Neural crest cell (in vitro differentiated cells): ENCODE measurements at places on chromosomes 13 and 19. TPM values are rescaled to one million over a fixed set of nuclear protein-coding genes. Genes with fewer than 3 reads are reported as not detected.
A peak's percentile ranks its signal among the peaks of the same experiment; 100 is the strongest.

DNA sequence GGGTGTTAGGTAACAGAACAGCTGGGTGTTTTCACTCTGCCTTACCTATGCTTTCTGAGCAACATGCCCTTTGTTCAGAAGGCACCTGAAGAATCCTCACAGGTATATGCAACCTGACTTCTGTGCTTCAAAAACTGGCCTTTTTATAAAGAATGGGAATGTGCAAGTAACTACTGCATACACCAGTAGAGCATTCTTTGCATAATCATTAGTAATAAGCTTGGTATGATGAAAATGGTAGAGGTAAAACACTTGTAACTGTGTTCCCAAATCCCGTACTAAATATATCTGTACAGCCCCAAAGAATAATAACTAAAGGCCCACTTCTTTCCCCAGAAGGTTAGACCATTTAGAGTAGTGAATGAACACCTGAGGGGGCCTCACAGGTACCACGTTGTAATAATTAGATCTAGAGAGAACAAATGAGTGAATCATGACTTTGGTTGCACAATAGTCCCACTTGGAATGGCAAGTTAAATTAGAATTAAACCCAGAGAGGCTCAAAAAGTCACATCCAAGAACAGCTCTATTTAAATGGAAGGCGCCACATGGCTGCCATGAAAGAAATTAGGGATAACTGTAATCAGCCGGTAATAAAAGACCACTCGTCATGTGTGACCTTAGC is 413.9 kb downstream of the KLF12 start:
- no peaks in the 10 kb centered on the region for H3K4me1 ChIP-seq
- H3K27me3 ChIP-seq = no peaks in the 10 kb centered on the region
- peaks cover 3% of the 10 kb centered on the region for H3K36me3 ChIP-seq

- no peak overlapping the region for H3K27ac ChIP-seq
- no peak for DNase-seq
- no peak overlapping the region for H3K4me3 ChIP-seq
- no peaks in the 10 kb centered on the region for H3K4me1 ChIP-seq
- no peaks in the 10 kb centered on the region for H3K27me3 ChIP-seq
These were observed 46.5 kb downstream of the DNAJC3 start for GRCh38 chr13:95723438-95723837.

GRCh38 chr19:46784262-46785053 is 3.9 kb downstream of the SLC1A5 start:
- peak overlapping the region; percentile 99 for H3K4me3 ChIP-seq
- peak; percentile 51 for DNase-seq
- H3K36me3 ChIP-seq = peaks cover 13% of the 10 kb centered on the region
- peaks cover 49% of the 10 kb centered on the region for H3K4me1 ChIP-seq
- H3K27ac ChIP-seq = peak overlapping the region; percentile 97
- H3K27me3 ChIP-seq = peaks cover 3% of the 10 kb centered on the region

GRCh38 chr13:48194379-48194754 is 38.6 kb upstream of the ITM2B start:
- no peak for DNase-seq
- no peaks in the 10 kb centered on the region for H3K4me1 ChIP-seq
- H3K4me3 ChIP-seq = no peak overlapping the region
- no peak overlapping the region for H3K27ac ChIP-seq
- no peaks in the 10 kb centered on the region for H3K36me3 ChIP-seq

- no peaks in the 10 kb centered on the region for H3K27me3 ChIP-seq
- H3K4me3 ChIP-seq = no peak overlapping the region
- peaks cover 2% of the 10 kb centered on the region for H3K36me3 ChIP-seq
- H3K27ac ChIP-seq = no peak overlapping the region
These were observed 89.8 kb upstream of the MYCBP2 start for GRCh38 chr13:77416666-77417212.

GRCh38 chr13:44096901-44097300 is 217.2 kb downstream of the LACC1 start:
- peaks cover 3% of the 10 kb centered on the region for H3K36me3 ChIP-seq
- no peak for DNase-seq
- H3K4me1 ChIP-seq = no peaks in the 10 kb centered on the region

GRCh38 chr19:15320116-15320515 is 12.2 kb downstream of the BRD4 start:
- no peak overlapping the region for H3K27ac ChIP-seq
- no peaks in the 10 kb centered on the region for H3K27me3 ChIP-seq
- H3K36me3 ChIP-seq = no peaks in the 10 kb centered on the region

- no peak overlapping the region for H3K27ac ChIP-seq
- H3K4me3 ChIP-seq = no peak overlapping the region
- no peaks in the 10 kb centered on the region for H3K27me3 ChIP-seq
- H3K4me1 ChIP-seq = peaks cover 8% of the 10 kb centered on the region
These were observed 41.9 kb downstream of the WDR87 start for GRCh38 chr19:37864501-37864900.

DNA sequence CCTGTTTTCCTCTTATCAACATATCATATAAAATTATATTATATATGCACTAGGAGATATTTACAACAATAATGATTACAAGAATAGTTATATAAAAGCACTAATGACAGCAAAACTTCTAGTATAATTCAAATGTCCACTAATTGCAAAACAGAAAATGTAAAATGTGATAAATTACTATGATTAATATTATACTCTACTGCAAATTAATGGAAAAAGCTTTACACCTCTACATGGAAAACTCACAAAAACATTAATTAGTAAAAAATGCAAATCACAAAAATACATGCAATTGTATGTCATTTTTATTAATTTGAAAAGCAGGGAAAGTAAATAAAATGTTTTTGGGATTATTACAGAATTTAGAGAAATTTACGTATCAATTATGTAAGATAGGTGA is 681.0 kb upstream of the PCDH20 start:
- no peak for DNase-seq
- no peaks in the 10 kb centered on the region for H3K4me1 ChIP-seq
- no peaks in the 10 kb centered on the region for H3K27me3 ChIP-seq

- H3K4me1 ChIP-seq = peaks cover 11% of the 10 kb centered on the region
- no peak overlapping the region for H3K4me3 ChIP-seq
- DNase-seq = no peak
- no peak overlapping the region for H3K27ac ChIP-seq
These were observed 85.6 kb downstream of the RXFP2 start for GRCh38 chr13:31824705-31825517.

DLL3 gene
- 17.9 and 22.3 TPM in 2 replicates for total RNA-seq

FCER2 gene
- total RNA-seq = not detected in 2 replicates

NANOS3 gene
- 0.73 and 1.6 TPM in 2 replicates for total RNA-seq

UHRF1 gene
- total RNA-seq = 219 and 223 TPM in 2 replicates

CASP14 gene
- total RNA-seq = not detected in 2 replicates
